ENCODE measurements at places on chromosomes 13 and 19.

- no peaks in the 10 kb centered on the region for H3K27me3 ChIP-seq
- peak overlapping the region; percentile 77 for H3K27ac ChIP-seq
- peak overlapping the region; percentile 8 for H3K4me3 ChIP-seq
- peaks cover 5% of the 10 kb centered on the region for H3K4me1 ChIP-seq
- DNase-seq, result peak; percentile 79
- H3K36me3 ChIP-seq, result no peaks in the 10 kb centered on the region
These were observed 539 bp upstream of the ZNF667 start for GRCh38 chr19:56477429-56478338.

- H3K4me1 ChIP-seq, result peaks cover 92% of the 10 kb centered on the region
- no peaks in the 10 kb centered on the region for H3K36me3 ChIP-seq
- peak overlapping the region; percentile 86 for H3K27ac ChIP-seq
- DNase-seq, result peak; percentile 75
- H3K27me3 ChIP-seq, result no peaks in the 10 kb centered on the region
These were observed 5.8 kb downstream of the RAB20 start for GRCh38 chr13:110555601-110556223.

- no peak for DNase-seq
- no peak overlapping the region for H3K27ac ChIP-seq
- no peak overlapping the region for H3K4me3 ChIP-seq
- H3K4me1 ChIP-seq, result peaks cover 4% of the 10 kb centered on the region
These were observed 169.3 kb downstream of the DCT start for GRCh38 chr13:94309997-94310855.

- no peak overlapping the region for H3K4me3 ChIP-seq
- H3K27ac ChIP-seq, result no peak overlapping the region
- no peaks in the 10 kb centered on the region for H3K4me1 ChIP-seq
- H3K27me3 ChIP-seq, result no peaks in the 10 kb centered on the region
These were observed 610.0 kb downstream of the EFNB2 start for GRCh38 chr13:105925496-105925895.

- H3K36me3 ChIP-seq, result no peaks in the 10 kb centered on the region
- no peak overlapping the region for H3K27ac ChIP-seq
- no peaks in the 10 kb centered on the region for H3K27me3 ChIP-seq
- no peaks in the 10 kb centered on the region for H3K4me1 ChIP-seq
These were observed 287.4 kb downstream of the PCDH17 start for GRCh38 chr13:57918913-57919312.

DNA sequence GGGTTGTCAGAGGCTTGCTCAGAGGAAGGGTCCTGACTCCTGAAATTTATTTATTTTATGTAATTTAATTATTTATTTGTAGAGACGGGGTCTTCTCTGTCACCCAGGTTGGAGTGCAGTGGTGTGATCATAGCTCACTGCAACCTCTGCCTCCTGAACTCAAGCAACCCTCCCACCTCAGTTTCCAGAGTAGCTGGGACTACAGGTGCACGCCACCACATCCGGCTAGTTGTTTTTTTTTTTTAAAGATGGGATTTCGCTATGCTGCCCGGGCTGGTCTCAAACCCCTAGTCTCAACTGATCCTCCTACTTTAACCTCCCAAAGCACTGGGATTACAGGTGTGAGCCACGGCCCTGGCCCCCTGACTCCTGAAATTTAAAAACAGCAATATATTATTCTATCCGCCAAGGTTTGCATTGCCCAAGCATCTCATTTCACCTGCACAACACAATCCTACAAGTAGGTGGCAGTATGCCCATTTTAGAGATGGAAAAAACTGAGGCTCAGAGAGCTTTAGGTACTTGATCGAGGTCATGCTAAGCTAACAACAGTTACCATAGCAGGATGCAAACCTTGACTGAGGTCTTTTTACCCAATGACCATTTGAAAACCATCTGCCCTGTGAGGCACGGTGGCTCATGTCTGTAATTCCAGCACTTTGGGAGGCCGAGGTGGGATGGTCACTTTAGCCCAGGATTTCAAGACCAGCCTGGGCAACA, 18.1 kb downstream of the ARHGEF18 start:
- DNase-seq, result no peak
- H3K36me3 ChIP-seq, result no peaks in the 10 kb centered on the region
- no peak overlapping the region for H3K27ac ChIP-seq
- H3K4me1 ChIP-seq, result no peaks in the 10 kb centered on the region

- no peaks in the 10 kb centered on the region for H3K4me1 ChIP-seq
- DNase-seq, result no peak
- H3K36me3 ChIP-seq, result no peaks in the 10 kb centered on the region
- H3K27me3 ChIP-seq, result no peaks in the 10 kb centered on the region
- H3K4me3 ChIP-seq, result no peak overlapping the region
These were observed 745.2 kb downstream of the PCDH17 start for GRCh38 chr13:58376775-58377174.

DNA sequence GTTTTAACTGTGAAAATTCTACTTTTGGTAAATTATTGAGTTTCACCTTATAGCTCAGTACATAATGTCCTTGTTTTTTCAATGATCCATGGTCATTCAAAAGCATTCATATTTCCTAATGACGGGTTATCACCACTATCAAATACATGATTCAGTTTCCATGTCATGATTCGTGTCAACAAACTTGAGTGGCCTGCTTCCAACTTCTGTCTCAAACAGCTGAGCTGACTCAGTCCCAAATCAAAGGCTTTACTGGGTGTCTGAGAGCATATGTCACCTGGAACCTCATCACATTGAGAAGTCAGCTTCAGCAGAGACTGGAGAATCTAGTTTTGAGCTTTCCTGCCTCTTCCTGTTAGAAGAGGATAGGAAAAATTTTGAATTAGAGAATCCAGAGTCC, 40.3 kb upstream of the SGCG start:
- H3K4me3 ChIP-seq, result no peak overlapping the region
- no peaks in the 10 kb centered on the region for H3K4me1 ChIP-seq
- H3K36me3 ChIP-seq, result no peaks in the 10 kb centered on the region
- DNase-seq, result no peak

DNA sequence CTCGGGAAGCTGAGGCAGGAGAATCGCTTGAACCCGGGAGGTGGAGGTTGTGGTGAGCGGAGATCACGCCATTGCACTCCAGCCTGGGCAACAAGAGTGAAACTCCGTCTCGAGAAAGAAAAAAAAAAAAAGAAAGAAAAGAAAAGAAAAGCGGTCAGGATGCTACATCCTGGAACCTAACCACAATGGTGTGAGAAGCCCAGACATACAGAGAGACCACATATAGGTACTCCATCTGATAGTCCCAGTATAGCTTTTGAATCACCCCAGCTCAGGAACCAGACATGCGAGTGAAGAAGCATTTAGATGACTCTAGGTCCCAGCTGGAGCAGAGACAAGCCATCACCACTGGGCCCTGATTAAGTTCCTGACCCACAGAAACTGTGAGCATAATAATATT, 3.2 kb downstream of the IFNL1 start:
- no peak overlapping the region for H3K4me3 ChIP-seq
- no peaks in the 10 kb centered on the region for H3K36me3 ChIP-seq
- no peak for DNase-seq

DNA sequence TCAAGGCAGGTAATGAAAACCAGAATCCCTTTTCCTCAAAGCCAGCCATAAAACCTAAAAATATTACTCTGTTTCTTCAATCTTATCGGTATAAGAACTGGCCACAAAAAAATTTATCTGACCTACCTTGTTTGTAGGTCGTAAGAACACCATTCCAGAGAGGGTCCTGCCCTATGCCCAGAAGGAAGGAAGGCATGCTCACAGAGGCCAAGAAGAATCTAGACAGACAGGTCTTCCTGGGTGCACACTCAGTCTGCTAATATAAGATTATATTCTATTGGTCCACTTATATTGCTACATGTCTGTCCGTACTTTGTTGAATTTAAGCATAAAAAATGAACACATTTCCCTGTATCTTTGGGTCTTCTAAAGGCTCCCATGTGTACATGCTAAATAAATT, 2136.1 kb upstream of the PCDH20 start:
- no peaks in the 10 kb centered on the region for H3K27me3 ChIP-seq
- no peaks in the 10 kb centered on the region for H3K4me1 ChIP-seq
- no peak overlapping the region for H3K27ac ChIP-seq

DNA sequence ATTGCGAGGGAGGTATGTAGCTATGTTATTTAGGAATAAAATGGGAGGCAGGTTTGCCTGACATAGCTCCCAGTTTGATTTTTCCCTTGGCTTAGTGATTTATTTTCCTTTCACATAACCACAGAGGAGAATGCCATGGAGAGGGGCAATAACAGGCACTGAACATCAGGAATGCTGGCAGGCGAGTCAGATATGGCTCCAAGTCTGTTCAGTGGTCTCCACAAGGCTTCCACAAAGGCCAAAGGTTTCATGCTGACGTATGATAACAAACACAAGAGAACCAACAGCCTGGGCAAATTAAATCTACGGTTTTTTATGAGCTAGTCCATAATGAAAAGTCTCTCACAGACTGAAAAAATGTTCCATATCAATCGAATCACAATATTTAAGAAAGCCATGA, 66.7 kb downstream of the SUCLA2 start:
- no peak overlapping the region for H3K27ac ChIP-seq
- no peak for DNase-seq
- H3K36me3 ChIP-seq, result no peaks in the 10 kb centered on the region
- no peak overlapping the region for H3K4me3 ChIP-seq

- peak overlapping the region; percentile 90 for H3K27ac ChIP-seq
- H3K4me1 ChIP-seq, result peaks cover 50% of the 10 kb centered on the region
- no peak for DNase-seq
- no peaks in the 10 kb centered on the region for H3K27me3 ChIP-seq
- no peaks in the 10 kb centered on the region for H3K36me3 ChIP-seq
These were observed 1.7 kb downstream of the DMPK start for GRCh38 chr19:45780448-45781213.

DNA sequence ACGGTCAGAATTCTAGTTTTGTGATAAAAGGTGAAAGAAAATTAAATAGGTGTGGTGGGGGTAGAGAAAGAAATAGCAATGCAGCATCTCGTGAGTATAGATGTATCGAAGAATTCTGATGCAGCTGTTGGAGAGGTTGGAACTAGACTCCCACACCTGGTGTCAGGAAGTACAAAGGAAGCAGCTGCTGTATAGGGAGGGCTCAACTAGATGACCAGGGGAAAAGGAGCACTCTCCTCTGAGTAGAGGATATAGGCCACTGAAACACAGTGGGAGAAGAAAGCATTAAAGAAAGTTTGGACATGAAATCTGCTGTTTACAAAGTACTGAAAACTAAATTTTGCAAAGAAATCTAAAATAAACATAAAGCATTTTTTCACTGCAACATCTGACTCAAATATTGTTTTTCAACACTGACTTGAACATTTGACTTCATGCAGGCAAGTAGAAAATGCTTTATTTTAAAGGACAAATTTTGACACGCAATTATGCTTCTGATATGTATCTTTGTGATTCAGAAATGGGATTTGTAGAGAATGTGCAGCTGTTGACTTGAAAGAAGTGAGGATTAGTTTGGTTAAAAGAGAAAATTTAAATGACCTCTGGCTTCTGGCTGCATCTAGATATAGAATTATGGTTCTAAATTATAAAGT, 82.2 kb downstream of the MIPEP start:
- H3K27ac ChIP-seq, result no peak overlapping the region
- peaks cover 4% of the 10 kb centered on the region for H3K4me1 ChIP-seq
- H3K27me3 ChIP-seq, result no peaks in the 10 kb centered on the region

DNA sequence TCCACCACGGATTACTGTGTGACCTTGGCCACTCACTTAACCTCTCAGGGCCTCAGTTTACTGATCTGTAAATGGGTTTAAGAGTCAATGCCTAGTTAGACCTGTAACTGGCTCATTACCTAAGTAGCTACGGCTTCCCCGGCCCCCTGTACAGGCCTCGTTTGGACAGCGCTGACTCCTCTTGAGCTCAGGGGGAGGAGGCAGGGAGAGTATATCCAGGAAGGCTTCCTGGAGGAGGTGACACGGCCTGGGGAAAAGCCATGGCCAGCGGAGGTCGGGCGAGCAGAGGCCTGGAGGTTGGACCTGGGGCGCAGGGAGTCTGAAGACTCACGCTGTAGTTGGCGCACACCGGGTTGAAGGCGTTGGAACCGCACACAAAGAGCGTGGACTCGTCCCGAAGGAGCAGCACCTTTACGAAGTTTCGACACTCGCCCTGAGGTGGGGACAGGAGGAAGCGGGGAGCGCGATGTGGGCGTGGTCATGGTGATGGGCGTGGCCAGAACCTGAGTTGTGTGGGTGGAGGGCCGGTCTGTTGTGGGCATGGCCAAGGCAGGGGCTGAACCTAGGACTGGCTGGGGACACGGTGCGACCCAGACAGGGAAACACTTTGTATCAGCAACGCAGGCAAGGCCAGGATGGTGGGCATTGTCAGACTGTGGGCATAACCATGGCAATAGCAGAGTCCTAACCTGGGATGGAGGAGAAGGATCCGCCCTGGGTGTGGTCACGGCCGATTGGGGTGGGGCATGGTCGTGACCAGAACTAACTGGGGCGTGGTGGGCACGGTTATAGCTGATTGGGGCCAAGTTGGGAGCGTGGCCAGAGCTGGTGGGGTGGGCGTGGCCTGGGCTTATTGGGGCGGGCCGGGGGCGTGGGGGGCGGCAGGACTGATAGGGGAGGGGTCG, 3.6 kb downstream of the SEMA6B start:
- no peaks in the 10 kb centered on the region for H3K27me3 ChIP-seq
- peaks cover 5% of the 10 kb centered on the region for H3K4me1 ChIP-seq
- no peak overlapping the region for H3K4me3 ChIP-seq
- H3K27ac ChIP-seq, result no peak overlapping the region
- no peak for DNase-seq
- H3K36me3 ChIP-seq, result no peaks in the 10 kb centered on the region

All from body of pancreas (tissue), 4 donors.